ENCODE measurements at places on chromosomes 2 and 18.

DNA sequence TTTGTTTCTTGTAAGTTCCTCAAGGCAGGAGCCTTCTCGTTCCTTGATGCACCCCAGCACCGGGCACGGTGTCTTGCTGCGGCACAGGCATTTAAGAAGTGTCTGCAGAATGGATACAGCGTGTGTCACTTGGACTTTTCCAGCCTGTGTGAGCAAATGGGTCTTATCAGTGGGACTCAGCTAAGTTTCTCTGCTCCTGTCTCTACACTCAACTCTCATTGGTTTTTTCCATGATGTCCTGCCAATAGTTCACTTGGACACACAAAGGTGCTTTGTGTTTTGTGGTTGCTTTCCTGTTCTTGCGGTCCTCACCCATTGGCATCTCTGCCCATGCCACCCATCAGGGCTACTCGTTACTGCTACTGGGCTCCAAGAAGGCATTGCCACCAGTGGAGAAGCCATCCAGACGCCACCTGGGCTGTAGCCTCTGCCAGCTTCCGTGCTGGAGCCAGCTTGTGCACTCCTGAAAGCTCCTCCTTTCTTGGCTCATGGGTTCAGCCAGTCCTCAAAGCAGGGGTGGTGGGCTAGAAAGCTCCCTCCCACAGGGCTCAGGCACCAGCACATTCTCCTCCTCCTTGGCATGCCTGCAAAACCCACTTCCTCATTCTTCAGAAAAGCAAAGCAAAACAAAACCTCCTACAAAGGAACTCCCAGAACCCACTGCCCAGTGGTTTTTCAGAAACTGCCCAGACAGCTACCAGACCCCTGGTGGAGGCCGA is 41.4 kb downstream of the IL1R2 start:
- no peak for DNase-seq

- no peak for DNase-seq
Measured at GRCh38 chr2:211730215-211730614, 808.4 kb downstream of the ERBB4 start.

- no peak for DNase-seq
Measured at GRCh38 chr18:40939656-40940515, 1015.1 kb upstream of the PIK3C3 start.

GRCh38 chr18:58902961-58903360 is 38.3 kb downstream of the ZNF532 start:
- no peak for DNase-seq

- DNase-seq, result no peak
Measured at GRCh38 chr2:84956334-84957297, 14.3 kb upstream of the KCMF1 start.

- no peak for DNase-seq
Measured at GRCh38 chr18:10006311-10006893, 92.6 kb downstream of the VAPA start.

DNA sequence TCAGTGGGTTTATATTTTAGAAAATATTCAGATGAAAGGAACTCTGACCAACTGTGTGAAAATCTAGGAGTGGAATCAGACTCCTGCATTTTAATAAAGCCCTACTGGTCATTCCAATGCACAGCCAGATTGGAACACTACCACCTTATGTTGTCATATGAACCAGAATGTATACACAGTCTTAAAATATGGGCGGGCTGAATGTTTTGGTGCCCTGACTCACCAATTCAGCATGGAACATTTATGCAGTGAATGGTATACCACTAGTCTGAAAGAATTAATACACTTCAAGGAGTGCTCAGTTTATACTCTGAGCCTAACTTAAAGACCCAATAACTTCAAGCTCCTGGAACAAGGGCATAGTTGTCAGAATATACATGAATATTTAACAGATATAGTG is 280.9 kb upstream of the TCF4 start:
- no peak for DNase-seq

- DNase-seq, result no peak
Measured at GRCh38 chr18:50340078-50340477, 34.8 kb upstream of the SKA1 start.

GRCh38 chr2:67565761-67566160 is 168.6 kb downstream of the ETAA1 start:
- no peak for DNase-seq

- no peak for DNase-seq
Measured at GRCh38 chr2:148994341-148994740, 44.2 kb upstream of the LYPD6B start.

DNA sequence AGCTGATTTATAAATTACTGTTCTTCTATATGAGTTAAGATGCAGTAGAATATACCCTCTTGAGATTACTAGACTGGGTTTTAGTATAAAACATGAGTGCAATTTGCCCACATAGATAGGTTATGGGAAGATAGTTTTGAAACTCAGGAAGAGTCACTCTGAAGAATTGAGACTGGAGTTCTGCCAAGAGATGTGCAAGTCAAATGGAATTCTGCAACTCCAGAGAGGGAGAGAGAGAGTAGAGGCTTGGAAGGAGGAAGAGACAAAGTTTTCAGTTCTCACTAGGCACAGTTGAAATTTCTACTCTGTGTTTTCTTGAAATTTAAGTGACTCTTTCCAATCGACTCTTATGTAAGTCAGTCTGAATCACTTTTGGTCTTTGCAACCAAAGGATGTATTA is 878.8 kb downstream of the TSN start:
- no peak for DNase-seq

DNA sequence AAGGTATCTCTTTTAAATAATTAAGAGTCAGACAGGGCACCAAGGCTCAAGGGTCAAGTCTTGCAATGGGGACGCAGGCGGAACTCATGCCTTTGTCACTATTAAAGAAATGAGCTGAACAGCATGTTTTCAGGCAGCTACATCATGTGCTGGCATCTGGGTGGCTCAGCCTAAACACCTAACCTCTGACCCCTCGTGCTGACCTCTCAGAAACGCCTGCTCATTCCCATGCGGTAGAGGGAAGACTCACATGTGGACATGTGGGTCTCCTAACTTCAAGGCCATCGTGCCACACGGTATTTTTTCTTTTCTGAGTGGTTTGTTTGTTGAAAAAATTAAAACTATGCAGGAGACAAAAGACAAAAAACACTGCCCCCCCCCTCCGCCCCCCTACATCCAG is 31.3 kb downstream of the CYP27C1 start:
- DNase-seq, result no peak

DNA sequence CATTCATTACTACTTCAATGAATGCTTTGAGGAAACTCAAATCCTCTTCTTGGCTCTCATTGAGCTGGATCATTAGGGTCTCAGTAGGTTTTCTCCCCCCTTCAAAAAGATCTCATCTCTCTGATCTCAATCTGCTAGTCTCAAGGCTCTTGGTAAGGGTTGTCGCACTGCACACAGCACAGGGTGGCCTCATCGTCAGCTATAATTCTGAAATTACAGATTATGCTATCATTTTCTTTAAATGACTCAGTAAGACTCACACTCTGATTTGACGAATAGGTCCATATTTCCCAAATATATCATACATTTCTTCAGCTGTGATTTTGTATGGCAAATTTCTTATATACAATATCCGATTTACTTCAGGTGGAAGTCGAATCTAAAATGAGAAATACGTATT is 2.3 kb downstream of the SF3B6 start:
- no peak for DNase-seq

DNA sequence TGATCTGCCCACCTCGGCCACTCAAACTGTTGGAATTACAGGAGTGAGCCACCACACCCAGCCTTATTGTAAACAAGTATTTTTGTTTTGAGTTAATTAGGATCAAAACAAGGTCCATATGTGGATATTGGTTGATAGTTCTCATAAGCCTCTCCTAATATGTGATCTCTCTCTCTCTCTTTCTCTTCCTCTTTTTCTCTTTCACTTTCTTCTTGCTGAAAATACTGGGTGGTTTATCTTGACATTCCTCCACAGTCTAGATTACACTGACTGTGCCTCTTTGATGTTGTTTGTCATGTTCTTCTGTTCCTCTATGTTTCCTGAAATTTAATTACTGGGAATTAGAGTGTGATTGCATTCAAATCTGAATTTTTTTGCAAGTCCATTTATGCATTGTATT is 547.5 kb upstream of the NRXN1 start:
- DNase-seq, result no peak

GRCh38 chr2:138020432-138020831 is 56.2 kb downstream of the HNMT start:
- no peak for DNase-seq

DNA sequence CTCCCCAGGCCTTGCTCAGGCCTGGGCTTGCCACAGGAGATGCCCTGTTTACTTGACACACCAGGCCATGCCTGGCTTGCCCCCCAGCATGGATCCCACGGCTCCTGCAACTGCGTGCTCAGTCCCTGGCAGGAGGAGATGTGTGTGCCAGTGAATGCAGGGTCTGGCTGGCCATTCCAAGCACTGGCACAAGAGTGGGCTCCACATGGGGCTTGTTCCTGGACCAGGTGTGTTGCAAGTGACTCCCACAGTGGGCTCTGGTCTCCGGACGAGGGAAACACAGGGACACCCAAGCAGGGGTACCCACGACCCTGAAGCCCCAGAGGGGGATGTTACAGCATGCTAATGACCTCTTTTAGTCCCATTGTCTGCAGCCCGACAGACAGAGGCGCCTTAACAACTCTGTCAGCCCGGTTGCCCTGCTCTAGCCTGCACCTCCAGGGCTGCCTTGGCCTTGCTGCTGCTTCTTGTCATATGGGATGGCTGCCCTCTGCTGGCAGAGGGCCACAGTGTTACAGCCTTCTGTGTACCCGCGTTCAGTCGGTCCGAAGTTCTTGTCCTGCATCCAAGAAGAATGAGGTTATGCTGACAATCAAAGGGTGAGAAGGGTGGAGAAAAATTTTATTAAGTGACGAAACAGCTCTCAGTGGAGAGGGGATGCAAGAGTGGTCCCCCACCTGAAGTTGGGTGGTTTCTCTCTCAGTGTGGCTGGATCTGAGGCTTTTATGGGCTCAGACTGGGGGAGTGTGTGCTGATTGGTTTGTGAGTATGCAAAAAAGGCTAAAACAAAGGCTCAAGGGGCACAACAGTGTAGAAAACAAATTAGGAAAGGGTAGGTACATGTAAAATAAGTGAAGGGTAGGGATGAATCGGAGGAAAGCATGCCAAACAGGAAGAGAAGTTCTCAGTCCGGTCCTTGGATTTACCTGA is 180.4 kb downstream of the MBD5 start:
- peak; percentile 8 for DNase-seq

- DNase-seq, result no peak
Measured at GRCh38 chr18:48475635-48476549, 62.9 kb upstream of the CTIF start.

DNA sequence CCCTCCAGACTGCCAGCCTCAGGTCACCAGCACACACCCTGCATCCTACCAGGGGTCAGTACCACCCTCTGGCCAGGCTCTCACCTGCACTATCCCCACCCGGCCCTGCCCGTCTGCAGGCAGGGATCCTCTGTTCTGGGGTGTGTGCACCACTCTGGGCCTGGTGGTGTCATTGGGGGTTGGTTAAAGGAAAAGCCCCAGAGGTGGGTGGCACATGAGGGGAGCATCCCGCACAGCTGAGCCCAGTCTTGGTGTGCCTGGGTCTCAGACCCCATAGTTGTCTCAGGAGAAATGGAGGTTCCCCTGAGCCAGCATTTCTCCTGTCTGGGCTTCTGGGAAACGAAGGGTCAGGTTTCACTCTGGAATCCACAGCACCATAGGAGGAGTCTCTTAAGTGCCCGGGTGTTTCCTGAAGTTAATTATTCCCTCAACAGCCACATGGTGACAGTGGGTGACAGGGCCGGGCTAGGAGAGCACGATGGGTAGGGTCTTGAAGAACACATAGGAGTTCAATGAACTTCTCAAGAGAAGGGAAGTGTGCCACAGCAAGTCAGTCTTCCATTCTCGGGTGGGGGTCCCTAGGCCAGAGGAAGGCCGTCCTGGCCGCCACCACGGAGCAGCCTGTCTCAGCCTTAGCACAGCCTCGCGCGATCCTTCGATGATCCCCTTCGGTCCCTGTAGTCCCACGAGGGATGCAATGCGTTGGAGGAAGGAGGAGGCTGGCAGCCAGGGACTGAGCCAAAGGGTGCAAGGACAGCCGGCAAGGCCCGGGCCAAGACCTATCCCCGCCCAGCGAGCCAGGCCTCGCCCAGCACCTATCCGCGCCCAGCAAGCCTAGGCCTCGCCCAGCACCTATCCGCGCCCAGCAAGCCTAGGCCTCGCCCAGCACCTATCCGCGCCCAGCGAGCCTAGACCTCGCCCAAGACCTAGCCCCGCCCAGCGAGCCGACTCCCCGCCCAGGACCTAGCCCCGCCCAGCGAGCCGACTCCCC is 1.1 kb upstream of the FARP2 start:
- DNase-seq, result peak; percentile 57

DNA sequence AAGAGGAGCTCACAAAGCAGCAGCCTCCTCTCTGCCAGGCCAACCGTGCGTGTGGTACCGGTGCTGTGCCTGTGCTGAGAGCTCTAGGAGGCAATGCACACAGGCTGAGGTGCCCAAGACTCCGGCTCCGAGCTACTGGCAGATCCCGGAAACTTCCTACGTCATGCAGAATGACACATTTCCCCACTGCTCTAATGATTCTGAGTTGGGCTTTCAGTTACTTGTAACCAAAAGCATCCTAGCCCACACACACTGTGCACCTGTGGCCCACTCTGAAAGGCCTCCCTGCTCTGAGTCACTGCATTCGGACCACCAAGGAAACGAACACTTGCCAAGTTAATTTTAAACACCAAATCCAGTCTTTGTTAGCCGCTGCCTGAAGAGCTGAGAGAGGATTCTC is 9.3 kb upstream of the RNU4ATAC start:
- DNase-seq, result no peak

DNA sequence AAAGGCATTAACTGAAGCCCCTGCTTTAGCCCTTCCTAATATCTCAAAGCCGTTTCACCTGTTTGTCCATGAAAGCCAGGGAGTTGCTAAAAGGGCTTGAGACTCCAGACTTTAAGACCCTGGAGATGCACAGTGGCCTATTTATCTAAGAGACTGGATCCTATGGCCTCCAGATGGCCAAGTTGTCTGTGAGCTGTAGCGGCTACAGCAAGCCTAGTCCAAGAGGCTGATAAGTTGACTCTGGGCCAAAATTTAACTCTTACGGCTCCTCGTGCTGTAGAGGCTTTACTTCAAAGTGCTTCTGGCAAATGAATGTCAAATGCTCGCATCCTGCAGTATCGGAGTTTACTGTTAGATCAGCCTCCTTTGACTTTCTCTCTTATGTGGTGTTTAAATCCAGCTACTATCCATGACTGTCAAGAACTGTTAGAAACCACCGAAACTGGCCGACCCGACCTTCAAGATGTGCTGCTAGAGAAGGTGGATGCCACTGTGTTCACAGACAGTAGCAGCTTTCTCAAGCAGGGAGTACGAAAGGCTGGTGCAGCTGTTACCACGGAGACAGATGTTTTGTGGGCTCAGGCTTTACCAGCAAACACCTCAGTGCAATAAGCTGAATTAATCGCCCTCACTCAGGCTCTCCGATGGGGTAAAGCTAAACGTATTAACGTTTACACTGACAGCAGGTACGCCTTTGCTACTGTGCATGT is 336.7 kb upstream of the CNTNAP5 start:
- DNase-seq, result no peak

- DNase-seq, result no peak
Measured at GRCh38 chr2:220227266-220227920, 600.0 kb downstream of the SLC4A3 start.

Measured in effector CD4-positive, alpha-beta T cell (primary cell).